GM23248 (cell line): ENCODE measurements at places on chromosomes 6 and 20.

GRCh38 chr6:128492386-128492785 lies 28.0 kb downstream of the PTPRK start:
- no peaks in the 10 kb centered on the region for H3K4me1 ChIP-seq
- no peak overlapping the region for H3K27ac ChIP-seq
- no peak for DNase-seq
- no peak overlapping the region for H3K4me3 ChIP-seq
- H3K36me3 ChIP-seq, result no peaks in the 10 kb centered on the region

DNA sequence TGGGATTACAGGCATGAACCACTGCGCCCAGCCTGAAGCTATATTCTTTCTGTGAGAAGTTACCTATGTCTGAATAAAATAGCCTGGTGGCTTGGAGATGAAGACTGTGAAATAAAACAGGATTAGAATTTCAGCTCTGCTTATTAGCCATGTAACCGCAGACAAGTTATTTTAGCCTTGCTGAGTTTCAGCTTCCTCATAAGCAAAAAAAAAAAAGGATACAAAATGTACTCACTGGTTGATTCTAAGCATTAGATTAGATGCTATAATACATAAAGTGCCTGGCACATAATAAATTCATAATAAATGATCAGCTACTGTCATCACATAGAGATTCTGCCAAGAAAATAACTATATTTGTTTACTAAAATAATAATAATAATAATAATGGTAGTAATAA lies 98.8 kb downstream of the EPB41L2 start:
- no peaks in the 10 kb centered on the region for H3K27me3 ChIP-seq
- H3K4me1 ChIP-seq, result peaks cover 43% of the 10 kb centered on the region

DNA sequence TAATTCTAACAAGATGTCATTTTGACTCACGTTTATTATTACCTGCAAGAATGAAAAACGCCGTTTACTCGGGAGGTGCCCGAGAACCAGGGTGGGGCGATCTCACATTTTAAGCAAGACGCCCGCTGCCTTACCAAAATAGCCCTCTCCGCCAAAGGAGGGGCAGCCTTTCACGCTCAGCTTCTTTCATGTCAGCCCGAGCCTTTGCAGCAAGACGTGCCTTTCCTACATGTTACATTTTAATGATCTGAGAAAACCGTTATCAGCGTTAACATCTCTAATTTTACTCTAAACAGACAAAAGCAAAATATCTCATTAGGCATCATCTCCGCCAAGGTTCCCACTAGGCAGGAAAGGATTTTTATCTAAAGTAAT lies 2.0 kb downstream of the BACH2 start:
- peaks cover 83% of the 10 kb centered on the region for H3K27me3 ChIP-seq
- 0 out of 2 replicates have a peak, but pooled peaks cover 4% of the 10 kb centered on the region for H3K4me1 ChIP-seq
- H3K27ac ChIP-seq, result no peak overlapping the region
- H3K4me3 ChIP-seq, result peak overlapping the region; percentile 64
- H3K36me3 ChIP-seq, result no peaks in the 10 kb centered on the region

- peaks cover 15% of the 10 kb centered on the region for H3K4me1 ChIP-seq
- DNase-seq, result no peak
- no peaks in the 10 kb centered on the region for H3K36me3 ChIP-seq
- no peak overlapping the region for H3K4me3 ChIP-seq
- no peak overlapping the region for H3K27ac ChIP-seq
Observed at GRCh38 chr6:144156338-144156737, 6.0 kb downstream of the STX11 start.

- no peaks in the 10 kb centered on the region for H3K36me3 ChIP-seq
- no peaks in the 10 kb centered on the region for H3K27me3 ChIP-seq
- no peak for DNase-seq
- no peak overlapping the region for H3K4me3 ChIP-seq
- H3K4me1 ChIP-seq, result no peaks in the 10 kb centered on the region
Observed at GRCh38 chr6:98498144-98498775, 336.1 kb upstream of the POU3F2 start.

GRCh38 chr6:16295060-16295459 lies 56.7 kb downstream of the GMPR start:
- H3K27ac ChIP-seq, result no peak overlapping the region
- no peak for DNase-seq
- no peak overlapping the region for H3K4me3 ChIP-seq
- H3K27me3 ChIP-seq, result no peaks in the 10 kb centered on the region
- H3K4me1 ChIP-seq, result no peaks in the 10 kb centered on the region

- H3K27me3 ChIP-seq, result no peaks in the 10 kb centered on the region
- no peak overlapping the region for H3K4me3 ChIP-seq
- DNase-seq, result peak; percentile 90
- H3K4me1 ChIP-seq, result peaks cover 35% of the 10 kb centered on the region
- H3K36me3 ChIP-seq, result no peaks in the 10 kb centered on the region
Observed at GRCh38 chr6:33768644-33769120, 20.2 kb downstream of the LEMD2 start.

- H3K27ac ChIP-seq, result no peak overlapping the region
- peaks cover 30% of the 10 kb centered on the region for H3K4me1 ChIP-seq
- DNase-seq, result peak; percentile 5
- no peaks in the 10 kb centered on the region for H3K36me3 ChIP-seq
Observed at GRCh38 chr6:20873425-20874190, 339.4 kb downstream of the CDKAL1 start.

GRCh38 chr6:156686301-156686994 lies 90.7 kb upstream of the ARID1B start:
- no peaks in the 10 kb centered on the region for H3K36me3 ChIP-seq
- peak overlapping the region; percentile 86 for H3K4me3 ChIP-seq
- DNase-seq, result peak; percentile 84

GRCh38 chr6:135254471-135254870 lies 73.4 kb downstream of the MYB start:
- DNase-seq, result no peak
- H3K27ac ChIP-seq, result no peak overlapping the region
- H3K4me3 ChIP-seq, result no peak overlapping the region
- peaks cover 3% of the 10 kb centered on the region; the same call in 1 of the 2 replicates for H3K27me3 ChIP-seq
- no peaks in the 10 kb centered on the region for H3K4me1 ChIP-seq

- no peak overlapping the region for H3K4me3 ChIP-seq
- H3K27me3 ChIP-seq, result no peaks in the 10 kb centered on the region
- DNase-seq, result no peak
- no peaks in the 10 kb centered on the region for H3K4me1 ChIP-seq
- no peaks in the 10 kb centered on the region for H3K36me3 ChIP-seq
Observed at GRCh38 chr6:155245831-155246230, 18.0 kb upstream of the CLDN20 start.

- H3K4me1 ChIP-seq, result peaks cover 31% of the 10 kb centered on the region
- DNase-seq, result peak; percentile 100
- no peaks in the 10 kb centered on the region for H3K27me3 ChIP-seq
- H3K36me3 ChIP-seq, result no peaks in the 10 kb centered on the region
- H3K4me3 ChIP-seq, result peak within 1 kb of the TSS; percentile 84
- peak within 1 kb of the TSS; percentile 59 for H3K27ac ChIP-seq
Observed at GRCh38 chr6:31739639-31740396, at the start of gene MSH5. TSS of gene MSH5 (plus strand) at chr6:31740005. CDS start at chr6:31740467, 462 bp downstream.

DNA sequence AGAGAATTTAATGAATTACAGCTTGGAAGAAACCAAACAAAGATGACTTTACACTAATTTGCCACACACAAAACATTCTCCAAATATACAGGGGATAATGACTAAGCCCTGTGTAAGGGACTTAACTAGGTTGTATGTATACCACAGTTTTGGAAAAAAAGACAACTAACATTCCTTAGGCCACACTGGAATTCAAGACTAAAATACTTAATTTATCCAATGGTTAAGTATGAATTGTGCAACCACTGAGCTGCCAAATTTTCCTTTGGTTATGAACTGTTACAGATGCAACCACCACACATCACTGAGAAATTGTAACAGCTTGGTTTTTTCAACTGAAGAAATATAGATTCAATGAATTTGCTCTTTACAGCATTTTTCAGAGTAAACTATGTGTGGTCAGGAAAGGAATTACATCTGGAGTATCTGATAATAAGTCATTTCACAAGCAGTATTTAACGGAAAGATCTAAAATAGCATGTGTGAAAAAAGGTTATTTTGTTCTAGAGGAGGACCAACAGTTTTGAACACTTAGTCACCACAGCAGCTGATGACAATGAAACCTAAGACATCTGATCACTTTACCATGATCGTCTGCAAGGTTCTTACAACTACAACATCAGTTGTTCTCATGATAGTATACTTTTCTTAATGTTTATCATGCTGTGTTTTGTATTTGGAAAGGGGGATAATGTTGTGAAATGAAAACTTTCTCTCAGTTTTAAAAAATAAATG lies 318.8 kb downstream of the BCKDHB start:
- DNase-seq, result peak; percentile 96
- H3K27me3 ChIP-seq, result no peaks in the 10 kb centered on the region
- peak overlapping the region; percentile 88 for H3K27ac ChIP-seq
- no peaks in the 10 kb centered on the region for H3K36me3 ChIP-seq
- H3K4me3 ChIP-seq, result peak overlapping the region; percentile 23

DNA sequence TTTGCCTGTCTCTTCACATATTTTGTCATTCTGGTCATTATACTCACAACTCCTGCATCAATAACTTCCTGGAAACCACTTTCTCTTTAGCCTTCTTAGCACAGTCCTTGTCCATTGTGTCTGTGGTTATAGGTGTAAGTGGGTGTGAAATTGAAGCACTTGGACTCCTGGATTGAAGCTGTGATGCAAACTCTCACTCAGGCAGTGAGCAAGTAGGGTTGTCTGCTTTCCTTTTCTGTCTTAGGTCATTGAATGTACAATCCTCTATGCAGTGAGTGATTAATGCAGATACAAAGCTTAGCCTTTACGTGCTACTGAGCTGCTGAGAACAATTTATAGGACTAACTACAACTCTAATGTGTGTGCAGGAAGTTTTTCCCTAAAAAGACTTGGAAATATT lies 54.8 kb downstream of the ADGRB3 start:
- no peak overlapping the region for H3K27ac ChIP-seq
- no peaks in the 10 kb centered on the region for H3K4me1 ChIP-seq
- H3K36me3 ChIP-seq, result no peaks in the 10 kb centered on the region

- H3K4me3 ChIP-seq, result 0 out of 2 replicates have a peak overlapping the region, but pooled peaks have one; percentile 7
- no peak for DNase-seq
- peaks cover 7% of the 10 kb centered on the region; the same call in 1 of the 2 replicates for H3K4me1 ChIP-seq
- H3K36me3 ChIP-seq, result no peaks in the 10 kb centered on the region
- no peaks in the 10 kb centered on the region for H3K27me3 ChIP-seq
Observed at GRCh38 chr20:35263532-35264341, 14.2 kb downstream of the MMP24OS start.

DNA sequence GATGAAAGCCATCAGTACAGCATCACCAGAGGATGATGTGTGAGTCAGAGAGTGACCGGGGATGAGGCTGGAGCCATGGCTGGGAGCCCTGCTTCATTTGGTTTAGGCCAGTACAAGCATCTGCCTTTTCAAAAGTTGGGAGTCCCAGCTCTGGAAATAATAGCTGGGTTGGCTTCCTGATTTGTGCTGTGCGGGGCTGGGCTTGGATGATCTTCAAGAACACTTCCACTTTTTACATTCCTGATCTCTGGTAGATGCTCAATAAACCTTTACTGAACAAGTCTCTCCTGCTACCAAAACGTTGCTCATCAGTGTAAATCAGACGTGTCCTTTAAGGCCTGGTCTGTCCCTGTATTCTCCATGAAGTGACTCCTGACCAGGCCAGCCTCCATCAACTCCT lies 44.1 kb upstream of the ADGRF4 start:
- H3K27me3 ChIP-seq, result 0 out of 2 replicates have a peak, but pooled peaks cover 10% of the 10 kb centered on the region
- H3K4me1 ChIP-seq, result peaks cover 13% of the 10 kb centered on the region
- H3K36me3 ChIP-seq, result no peaks in the 10 kb centered on the region
- DNase-seq, result peak; percentile 40
- no peak overlapping the region for H3K4me3 ChIP-seq
- no peak overlapping the region for H3K27ac ChIP-seq

DNA sequence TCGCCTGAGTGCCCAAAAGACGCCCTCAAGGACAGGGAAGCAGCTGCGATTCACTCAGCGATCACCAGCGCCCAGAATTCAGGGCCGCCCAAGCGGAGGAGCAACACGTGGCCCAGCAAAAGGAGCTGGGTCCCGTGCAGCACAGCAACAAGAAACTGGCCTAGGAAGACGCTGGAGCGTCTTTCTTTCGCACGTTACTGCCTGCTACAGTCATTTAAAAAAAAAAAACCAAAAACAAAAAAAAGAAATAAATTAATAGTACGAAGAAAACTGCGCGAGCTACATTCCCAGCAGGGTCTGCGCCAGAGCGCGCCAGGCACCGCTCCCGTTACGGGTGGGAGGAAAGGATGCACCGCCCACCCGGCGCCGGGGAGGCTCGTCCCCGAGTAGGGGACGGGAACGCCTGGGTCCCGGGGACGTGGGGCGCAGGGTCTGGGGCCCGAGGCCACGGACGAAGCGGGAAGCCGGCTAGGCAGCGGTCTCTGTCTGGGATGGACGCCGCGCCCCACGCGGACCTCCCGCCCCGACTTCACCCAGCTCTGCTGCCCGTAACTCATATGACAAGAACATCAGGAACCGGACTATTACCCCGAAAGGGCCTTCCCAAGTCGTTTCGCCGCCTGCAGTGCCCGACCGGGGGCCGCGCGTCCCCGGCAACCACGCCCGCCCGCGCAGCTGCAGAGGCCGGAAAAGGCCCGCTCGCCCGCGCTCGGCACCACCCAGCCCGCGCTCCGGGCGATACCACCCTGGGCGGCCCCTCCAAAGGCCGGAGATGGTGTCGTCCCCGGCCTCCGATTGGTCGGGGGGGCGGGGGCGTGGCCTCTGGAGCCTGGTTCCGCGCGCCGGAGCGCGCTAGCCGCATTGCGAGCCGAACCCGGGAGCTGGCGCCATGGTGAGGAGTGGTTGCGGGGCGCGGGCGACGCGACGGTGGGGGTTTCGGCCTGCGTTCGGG lies at the start of gene NOP56:
Gene NOP56 (plus strand): TSS at position 861 of the 952 bp plus-strand sequence. CDS start 29 bp downstream, at position 890.
- H3K4me1 ChIP-seq, result peaks cover 4% of the 10 kb centered on the region; the same call in 1 of the 2 replicates
- H3K4me3 ChIP-seq, result peak within 1 kb of the TSS; percentile 89
- H3K36me3 ChIP-seq, result peaks cover 30% of the 10 kb centered on the region
- H3K27ac ChIP-seq, result peak within 1 kb of the TSS; percentile 83

GRCh38 chr6:168413018-168413720 lies 27.8 kb upstream of the SMOC2 start:
- H3K4me3 ChIP-seq, result no peak overlapping the region
- DNase-seq, result no peak
- no peaks in the 10 kb centered on the region for H3K4me1 ChIP-seq
- no peak overlapping the region for H3K27ac ChIP-seq

DNA sequence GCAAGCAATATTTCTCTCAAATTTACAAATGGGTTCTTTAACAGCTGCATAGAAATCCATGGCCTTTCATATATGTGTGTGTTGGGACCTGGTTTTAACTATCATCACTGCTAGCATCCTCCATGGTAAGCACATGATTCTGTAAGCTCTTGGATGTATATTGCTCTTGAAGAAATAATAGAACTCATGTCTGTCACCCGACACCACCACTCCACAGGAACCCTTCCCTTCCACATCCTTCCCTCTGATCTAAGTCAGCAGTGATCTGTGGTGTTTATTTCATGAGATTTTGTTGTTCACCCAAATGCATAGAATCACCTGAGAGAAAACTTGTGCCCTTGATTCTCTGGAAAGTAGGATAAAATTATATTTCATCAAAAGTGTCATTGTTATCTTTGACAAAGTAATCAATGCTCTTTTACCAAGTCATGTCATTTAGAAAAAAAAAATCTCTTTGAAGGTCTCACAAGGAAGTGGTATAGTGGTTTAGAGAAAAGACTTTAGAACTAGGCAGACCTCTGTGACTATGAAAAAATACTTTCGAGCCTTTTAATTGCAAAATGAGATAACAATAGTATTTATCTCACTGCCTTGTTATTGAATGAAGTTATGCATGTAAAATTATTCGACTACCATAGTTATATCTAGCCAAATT lies 649.8 kb upstream of the SLC35B3 start:
- H3K36me3 ChIP-seq, result no peaks in the 10 kb centered on the region
- H3K27me3 ChIP-seq, result no peaks in the 10 kb centered on the region
- no peak overlapping the region for H3K27ac ChIP-seq
- no peaks in the 10 kb centered on the region for H3K4me1 ChIP-seq
- no peak for DNase-seq

GRCh38 chr6:15352845-15353244 lies 107.0 kb downstream of the JARID2 start:
- H3K27me3 ChIP-seq, result no peaks in the 10 kb centered on the region
- no peak overlapping the region for H3K27ac ChIP-seq
- H3K36me3 ChIP-seq, result no peaks in the 10 kb centered on the region
- H3K4me3 ChIP-seq, result no peak overlapping the region
- peaks cover 45% of the 10 kb centered on the region for H3K4me1 ChIP-seq
